ENCODE measurements at places on chromosomes 2 and 18.

DNA sequence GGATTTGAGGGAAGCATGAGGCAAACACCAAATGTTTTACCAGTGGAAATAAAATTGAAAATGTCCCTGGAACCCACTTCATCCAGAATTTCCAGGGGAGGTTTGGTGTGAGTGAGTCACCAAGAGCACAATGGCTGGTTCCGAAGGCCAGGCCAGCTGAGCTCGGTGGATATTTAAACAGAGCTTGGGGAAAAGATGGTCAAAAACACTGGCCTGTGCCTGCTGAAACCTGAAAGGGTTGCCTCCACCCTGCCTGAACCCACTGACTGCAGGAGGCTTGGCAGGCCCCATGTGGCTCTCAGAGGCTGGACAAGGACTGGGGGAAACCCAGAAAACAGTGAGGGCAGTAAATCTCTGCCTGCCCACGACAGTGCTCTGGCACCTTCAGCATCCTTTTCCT lies 93.9 kb downstream of the TTC32 start:
- no peak overlapping the region for H3K4me3 ChIP-seq
- H3K27me3 ChIP-seq, result no peaks in the 10 kb centered on the region
- H3K27ac ChIP-seq, result peak overlapping the region; percentile 69
- peaks cover 63% of the 10 kb centered on the region for H3K4me1 ChIP-seq
- H3K36me3 ChIP-seq, result no peaks in the 10 kb centered on the region

DNA sequence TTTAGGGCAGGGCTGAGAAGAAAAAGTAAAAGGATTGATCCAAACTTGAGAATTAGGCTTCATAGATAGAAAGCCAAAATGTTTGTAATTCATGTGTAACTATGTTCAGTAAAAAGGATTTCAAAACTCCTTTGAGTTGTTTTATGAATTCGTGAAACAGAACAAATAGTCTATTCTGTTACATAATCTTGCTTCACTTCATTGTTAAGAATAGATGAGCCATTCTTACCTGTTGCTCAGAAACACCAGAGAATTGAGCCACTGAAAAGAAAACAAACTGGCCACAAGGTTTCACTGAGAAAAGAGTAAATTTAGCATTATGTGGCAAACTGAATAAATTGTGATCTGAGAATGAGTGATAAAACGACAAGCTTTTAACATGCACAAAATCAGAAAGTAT lies 4.5 kb upstream of the ITPRID2 start:
- DNase-seq, result no peak
- H3K4me1 ChIP-seq, result peaks cover 8% of the 10 kb centered on the region
- H3K27me3 ChIP-seq, result no peaks in the 10 kb centered on the region

GRCh38 chr2:239803766-239804115 lies 221.4 kb downstream of the NDUFA10 start:
- H3K27ac ChIP-seq, result no peak overlapping the region
- no peaks in the 10 kb centered on the region for H3K4me1 ChIP-seq
- no peak for DNase-seq
- no peaks in the 10 kb centered on the region for H3K36me3 ChIP-seq
- H3K4me3 ChIP-seq, result no peak overlapping the region

GRCh38 chr18:69968039-69968438 lies 20.4 kb upstream of the CD226 start:
- H3K36me3 ChIP-seq, result no peaks in the 10 kb centered on the region
- no peak overlapping the region for H3K27ac ChIP-seq
- no peaks in the 10 kb centered on the region for H3K4me1 ChIP-seq
- no peak overlapping the region for H3K4me3 ChIP-seq
- no peak for DNase-seq

- no peaks in the 10 kb centered on the region for H3K4me1 ChIP-seq
- no peaks in the 10 kb centered on the region for H3K36me3 ChIP-seq
- H3K27ac ChIP-seq, result no peak overlapping the region
- H3K27me3 ChIP-seq, result no peaks in the 10 kb centered on the region
- H3K4me3 ChIP-seq, result no peak overlapping the region
Measured at GRCh38 chr2:196176142-196176738, 4.9 kb upstream of the STK17B start.

- no peaks in the 10 kb centered on the region for H3K27me3 ChIP-seq
- no peak overlapping the region for H3K4me3 ChIP-seq
Measured at GRCh38 chr2:42337356-42337820, 23.6 kb downstream of the COX7A2L start.

- DNase-seq, result peak; percentile 92
- no peaks in the 10 kb centered on the region for H3K27me3 ChIP-seq
- H3K36me3 ChIP-seq, result peaks cover 18% of the 10 kb centered on the region
- H3K4me1 ChIP-seq, result peaks cover 33% of the 10 kb centered on the region
Measured at GRCh38 chr2:226800941-226801784, 1.5 kb upstream of the IRS1 start.

DNA sequence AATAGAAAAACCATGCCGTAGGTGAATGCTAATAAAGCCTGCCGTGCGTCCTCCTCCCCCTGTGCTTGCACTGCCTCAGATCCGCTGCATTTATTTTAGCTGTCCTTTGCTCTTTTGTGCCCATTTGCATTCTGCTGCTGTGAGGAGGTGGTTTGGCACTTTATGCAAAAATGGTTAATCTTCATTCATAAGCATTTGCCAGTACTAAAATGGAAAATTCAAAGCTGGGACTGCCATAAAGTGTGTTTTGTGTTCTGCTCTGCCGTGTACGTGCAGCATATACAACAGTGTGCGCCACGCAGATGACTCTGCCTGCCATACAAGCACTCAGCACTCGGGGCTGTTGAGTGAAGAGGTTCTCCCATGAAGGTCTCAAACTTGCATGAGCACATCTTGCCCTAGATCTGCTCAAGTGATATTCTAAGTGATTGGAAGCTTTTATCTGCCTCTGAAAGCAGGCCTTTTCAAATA lies 73.6 kb downstream of the SPATS2L start:
- no peak overlapping the region for H3K4me3 ChIP-seq
- DNase-seq, result no peak
- H3K36me3 ChIP-seq, result no peaks in the 10 kb centered on the region

DNA sequence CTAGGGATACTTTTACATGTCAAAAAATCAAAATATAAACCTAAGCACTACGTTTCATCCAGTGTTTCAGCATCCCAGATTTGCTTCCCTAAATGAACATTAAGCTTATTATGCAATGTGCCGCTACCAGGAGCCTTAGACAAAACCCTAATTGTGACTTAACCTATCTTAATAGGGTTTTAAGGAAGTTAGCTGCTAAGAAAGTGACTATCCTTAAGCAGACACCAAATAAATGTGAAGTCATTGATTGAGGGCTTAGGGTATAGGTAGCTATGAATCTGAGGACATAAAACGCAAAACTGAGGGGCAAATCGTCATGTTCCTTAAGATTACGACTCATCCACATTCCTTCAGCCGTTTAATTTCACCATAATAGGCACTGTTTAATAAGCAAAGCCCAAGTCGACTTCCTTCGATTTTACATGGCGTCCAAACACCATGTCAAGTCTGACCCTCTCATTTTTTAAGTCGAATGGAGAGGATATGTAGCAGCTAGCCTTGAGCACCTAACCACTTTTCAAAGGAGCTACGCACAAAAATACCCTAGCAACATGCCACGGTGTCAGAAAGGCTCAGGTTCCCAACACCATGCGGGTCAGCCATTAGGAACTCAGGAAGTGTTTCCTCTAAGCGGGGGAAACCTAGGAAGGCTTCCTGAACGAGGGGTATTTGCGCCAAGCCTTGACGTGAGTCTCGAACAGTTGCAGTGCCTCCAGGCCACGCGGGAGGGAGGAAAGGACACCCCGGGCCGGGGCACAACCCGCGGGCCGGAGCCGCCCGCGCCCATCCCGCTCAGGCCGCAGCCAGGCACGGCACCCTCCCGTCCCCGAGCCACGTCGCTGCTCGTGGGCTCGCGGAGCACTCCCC lies 1.0 kb downstream of the HDLBP start:
- no peaks in the 10 kb centered on the region for H3K27me3 ChIP-seq
- H3K4me3 ChIP-seq, result peak overlapping the region; percentile 96
- no peaks in the 10 kb centered on the region for H3K4me1 ChIP-seq
- peak overlapping the region; percentile 91 for H3K27ac ChIP-seq
- no peak for DNase-seq

DNA sequence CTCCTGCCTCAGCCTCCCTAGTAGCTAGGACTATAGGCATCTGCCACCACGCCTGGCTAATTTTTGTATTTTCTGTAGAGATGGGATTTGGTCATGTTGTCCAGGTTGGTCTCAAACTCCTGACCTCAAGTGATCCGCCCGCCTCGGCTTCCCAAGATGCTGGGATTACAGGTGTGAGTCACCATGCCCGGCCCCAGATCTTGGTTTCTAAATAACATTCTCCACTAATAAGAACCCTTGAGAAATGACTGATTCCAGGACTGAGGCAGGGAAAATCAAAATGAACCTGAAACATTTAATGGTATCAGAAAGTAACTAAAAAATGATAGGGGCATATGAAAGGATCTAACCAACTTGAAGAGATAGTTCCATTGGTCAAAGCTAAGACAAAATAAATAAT lies 34.0 kb downstream of the BMPR2 start:
- no peak overlapping the region for H3K27ac ChIP-seq
- H3K4me3 ChIP-seq, result no peak overlapping the region
- DNase-seq, result no peak
- peaks cover 22% of the 10 kb centered on the region for H3K4me1 ChIP-seq
- no peaks in the 10 kb centered on the region for H3K27me3 ChIP-seq
- H3K36me3 ChIP-seq, result no peaks in the 10 kb centered on the region

- H3K27ac ChIP-seq, result no peak overlapping the region
- H3K4me3 ChIP-seq, result no peak overlapping the region
- no peaks in the 10 kb centered on the region for H3K36me3 ChIP-seq
- peaks cover 38% of the 10 kb centered on the region for H3K4me1 ChIP-seq
Measured at GRCh38 chr18:59029663-59030429, 109.8 kb upstream of the SEC11C start.

DNA sequence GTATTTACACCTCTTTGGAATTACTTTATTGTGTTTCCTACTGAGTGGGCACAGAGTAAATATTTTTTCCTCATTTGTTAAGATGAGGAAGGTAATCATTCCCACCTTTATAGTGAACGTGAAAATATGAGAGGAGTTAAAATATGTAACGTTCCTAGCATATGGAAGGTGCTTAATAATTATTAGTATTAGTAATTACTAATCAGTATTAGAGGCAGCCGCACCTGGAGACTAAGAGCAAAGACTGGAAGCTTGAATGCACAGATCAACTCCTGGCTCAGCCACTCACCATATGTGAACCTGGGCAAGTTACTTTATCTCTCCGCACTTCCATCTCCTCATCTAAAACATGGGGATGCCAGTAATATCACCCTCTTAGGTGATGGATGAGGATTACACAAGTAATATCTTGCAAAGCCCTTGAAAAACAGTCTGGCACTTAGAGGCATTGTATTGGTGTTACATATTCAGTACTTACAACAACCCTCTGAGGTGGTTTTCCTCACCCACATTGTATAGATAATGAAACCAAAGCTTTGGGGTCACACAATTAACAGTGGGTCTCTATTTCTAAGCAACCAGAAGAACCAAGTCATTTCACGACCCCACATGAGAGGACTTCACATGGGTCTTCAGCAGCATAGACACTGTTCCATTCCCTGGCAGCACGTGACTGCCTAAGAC lies 100.3 kb upstream of the KCTD1 start:
- H3K4me3 ChIP-seq, result no peak overlapping the region
- no peak for DNase-seq
- H3K4me1 ChIP-seq, result peaks cover 4% of the 10 kb centered on the region
- no peaks in the 10 kb centered on the region for H3K27me3 ChIP-seq
- no peak overlapping the region for H3K27ac ChIP-seq

DNA sequence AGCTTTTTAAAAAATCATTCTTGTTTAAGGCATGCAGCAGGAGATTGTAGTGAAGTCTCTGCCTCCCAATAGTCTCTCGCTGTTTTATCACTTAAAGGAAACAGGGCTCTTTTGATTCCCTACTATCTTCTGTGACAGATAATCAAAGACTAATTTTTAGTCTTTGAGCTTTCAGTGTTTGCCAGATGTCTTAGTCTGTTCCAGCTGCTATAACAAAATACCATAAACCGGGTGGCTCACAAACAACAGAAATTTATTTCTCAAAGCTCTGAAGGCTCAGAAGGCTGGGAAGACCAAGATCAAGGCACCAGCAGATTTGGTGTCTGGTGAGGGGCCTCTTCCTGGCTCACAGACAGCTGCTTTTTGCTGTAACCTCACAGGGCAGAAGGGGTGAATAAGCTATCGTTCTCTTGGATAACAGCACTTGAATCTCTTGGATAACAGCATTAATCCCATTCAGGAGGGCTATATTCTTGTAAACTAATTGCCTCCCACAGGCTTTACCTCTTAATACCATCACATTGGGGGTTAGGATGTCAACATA lies 37.8 kb upstream of the STAT4 start:
- H3K27me3 ChIP-seq, result no peaks in the 10 kb centered on the region
- H3K4me1 ChIP-seq, result no peaks in the 10 kb centered on the region
- no peak for DNase-seq

DNA sequence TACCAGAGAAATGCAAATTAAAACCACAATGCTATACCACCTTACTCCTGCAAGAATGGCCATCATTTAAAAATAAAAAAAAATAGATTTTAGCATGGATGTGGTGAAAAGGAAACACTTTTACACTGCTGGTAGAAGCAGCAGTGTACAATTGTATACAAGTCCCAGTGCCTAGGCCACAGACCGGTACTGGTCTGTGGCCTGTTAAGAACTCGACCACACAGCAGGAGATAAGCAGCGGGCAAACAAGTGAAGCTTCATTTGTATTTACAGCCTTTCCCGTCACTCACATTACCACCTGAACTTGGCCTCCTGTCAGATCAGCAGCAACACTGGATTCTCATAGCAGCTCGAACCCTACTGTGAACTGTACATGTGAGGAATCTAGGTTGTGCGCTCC lies 60.7 kb upstream of the DSC1 start:
- no peak overlapping the region for H3K27ac ChIP-seq
- H3K4me1 ChIP-seq, result peaks cover 4% of the 10 kb centered on the region
- H3K27me3 ChIP-seq, result no peaks in the 10 kb centered on the region
- H3K36me3 ChIP-seq, result no peaks in the 10 kb centered on the region

Data from tibial artery (tissue), 4 donors.